Amygdala (tissue), 56 donors: ENCODE measurements at places on chromosomes 7 and 10.

DNA sequence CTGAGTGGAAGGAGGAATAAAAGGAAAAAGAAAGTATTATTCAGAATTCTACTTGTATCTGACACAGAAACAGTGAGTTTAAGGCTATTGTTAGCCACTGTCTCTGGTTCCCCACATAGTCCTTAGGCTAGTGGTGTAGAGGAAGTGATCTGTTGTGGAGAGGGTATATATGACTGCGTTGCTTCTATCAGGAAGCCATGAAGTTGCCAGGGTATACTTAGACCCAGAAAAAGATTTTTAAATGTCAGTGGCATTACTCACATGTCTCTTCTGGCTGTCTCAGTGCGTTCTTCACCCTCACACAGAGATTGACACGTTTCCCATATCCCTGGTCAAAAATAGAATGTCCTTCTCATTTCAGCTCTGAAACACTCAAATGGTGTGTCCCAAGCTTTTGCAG, 72.7 kb downstream of the SEM1 start:
- no peak for DNase-seq

- no peak for DNase-seq
Observed at GRCh38 chr10:96619120-96619519, 32.3 kb upstream of the TM9SF3 start.

DNA sequence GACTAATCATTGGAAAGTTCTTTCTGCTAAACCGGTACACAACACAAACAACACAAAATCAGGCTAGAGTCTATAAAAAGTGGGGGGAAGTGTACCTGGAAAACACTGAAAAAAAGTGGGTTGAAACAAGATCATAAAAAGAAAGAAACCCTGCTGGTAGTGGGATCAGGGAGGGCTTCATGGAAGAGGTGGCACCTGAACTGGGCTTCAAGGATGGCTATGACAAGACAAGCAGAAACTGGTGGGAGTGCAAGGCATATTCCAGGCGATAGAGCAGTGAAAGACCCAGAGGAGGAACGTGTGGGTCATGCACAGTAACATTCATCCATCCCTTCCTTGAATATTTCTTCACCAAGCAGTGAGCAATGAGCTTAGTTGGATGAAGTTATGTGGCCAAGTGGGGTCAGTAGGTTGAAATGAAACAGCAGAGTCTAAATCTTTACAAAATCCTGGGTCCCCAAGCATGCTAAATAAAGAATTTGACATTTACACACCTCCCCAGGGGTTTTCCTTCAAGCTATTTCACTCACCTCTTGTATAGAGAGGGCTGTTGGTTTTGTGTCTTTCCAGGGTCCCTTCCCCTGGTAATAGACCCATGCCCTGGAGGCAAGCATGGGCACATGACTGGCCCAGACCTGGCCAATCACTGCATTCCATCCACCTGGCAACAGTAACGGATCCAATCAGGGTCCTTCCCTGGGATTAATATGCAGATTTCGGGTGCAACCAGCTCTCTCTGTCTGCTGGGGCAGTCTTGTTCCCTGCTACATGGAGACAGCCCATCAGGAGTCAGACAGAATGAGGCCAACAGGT, 38.2 kb downstream of the SPOCK2 start:
- DNase-seq = no peak

- no peak for DNase-seq
Observed at GRCh38 chr7:128274884-128275603, 34.0 kb downstream of the LEP start.

GRCh38 chr7:116776610-116777289, 85.6 kb upstream of the CAPZA2 start:
- no peak for DNase-seq

- DNase-seq = no peak
Observed at GRCh38 chr10:9545073-9545472, 1472.6 kb upstream of the CELF2 start.

- DNase-seq = no peak
Observed at GRCh38 chr7:79664884-79665676, 211.6 kb upstream of the MAGI2 start.

- peak; percentile 4 for DNase-seq
Observed at GRCh38 chr7:103075337-103075918, 488 bp downstream of the ARMC10 start.

- DNase-seq = no peak
Observed at GRCh38 chr10:26770069-26770468, 72.6 kb downstream of the PDSS1 start.

GRCh38 chr7:70614237-70615045, 517.5 kb upstream of the GALNT17 start:
- DNase-seq = peak; percentile 50

DNA sequence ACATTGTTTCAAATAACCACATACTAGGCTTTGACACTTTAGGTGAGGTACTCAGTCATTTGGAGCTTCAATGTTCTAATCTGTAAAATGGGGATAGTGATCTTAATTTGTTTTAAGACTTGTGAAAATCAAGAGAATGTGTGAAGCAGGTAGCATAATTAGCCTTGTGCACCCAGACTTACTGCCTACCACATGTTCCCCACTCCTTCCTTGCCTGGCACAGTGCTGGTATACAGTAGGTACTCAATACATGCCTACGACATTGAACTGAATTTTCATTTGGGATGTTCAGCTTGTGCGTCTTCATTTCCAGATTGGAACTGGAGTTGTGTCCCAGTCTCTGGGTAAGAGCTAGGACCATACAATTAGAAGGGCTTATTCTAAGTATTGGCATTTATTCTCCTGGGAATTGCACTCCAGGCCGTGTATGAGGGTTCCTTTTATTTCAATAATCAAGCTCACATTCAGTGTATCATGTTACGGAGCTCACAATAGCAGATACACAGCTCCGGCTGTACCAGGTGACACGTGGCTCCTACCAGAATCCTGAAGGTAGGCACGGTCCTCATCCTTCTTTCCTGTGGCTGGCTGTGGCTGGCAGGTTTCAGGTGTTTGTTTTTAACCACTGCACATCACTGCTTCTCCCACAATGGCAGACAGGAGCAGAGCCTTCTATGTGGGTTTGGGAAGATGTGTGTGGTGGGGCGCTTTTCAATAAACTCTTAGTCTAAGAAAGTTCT, 109.4 kb upstream of the PDCD4 start:
- DNase-seq = no peak

DNA sequence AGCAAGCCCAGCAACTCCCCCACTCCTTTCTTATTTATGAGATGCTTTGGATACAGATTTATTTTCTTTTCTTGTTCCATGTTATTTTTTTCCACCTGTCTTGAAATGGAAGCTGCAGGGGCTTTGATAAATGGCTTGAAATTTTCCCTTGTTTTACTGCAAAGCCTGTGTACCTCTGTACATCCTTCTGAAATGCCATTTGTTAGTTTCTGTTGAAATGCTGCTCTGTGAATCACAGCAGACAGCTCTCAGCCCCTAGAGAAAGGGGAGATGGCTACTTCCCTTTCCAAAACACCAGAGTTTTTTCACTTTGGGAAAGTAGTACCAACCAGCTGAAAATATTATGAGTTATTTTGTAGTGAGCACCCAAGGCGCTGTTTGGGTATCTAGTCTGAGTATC, 304.2 kb downstream of the ELMO1 start:
- no peak for DNase-seq

DNA sequence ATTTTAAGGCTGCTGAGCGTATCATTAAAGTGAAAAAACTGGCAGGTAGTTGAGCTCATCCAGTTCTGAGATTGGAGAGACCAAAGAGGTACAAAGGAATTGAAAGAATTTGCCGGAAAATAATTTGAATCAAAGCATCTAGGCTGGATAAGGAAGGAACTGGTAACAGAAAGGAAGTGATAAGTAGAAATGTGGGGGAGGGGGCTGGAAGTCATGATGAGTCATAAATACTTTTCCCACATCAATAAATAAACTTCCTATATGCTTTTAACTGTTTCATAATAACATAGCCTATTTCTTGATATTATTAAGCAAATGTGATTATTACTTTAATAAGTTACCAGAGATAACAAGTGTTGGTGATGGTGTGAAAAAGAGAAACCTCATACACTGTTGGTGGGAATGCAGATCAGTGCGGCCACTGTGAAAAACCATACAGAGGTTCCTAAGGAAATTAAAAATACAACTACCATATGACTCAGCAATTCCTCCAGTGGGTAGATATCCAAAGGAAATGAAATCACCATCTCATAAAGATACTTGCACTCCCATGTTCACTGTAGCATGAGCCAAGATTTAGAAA, 27.0 kb downstream of the ZNF438 start:
- DNase-seq = no peak

DNA sequence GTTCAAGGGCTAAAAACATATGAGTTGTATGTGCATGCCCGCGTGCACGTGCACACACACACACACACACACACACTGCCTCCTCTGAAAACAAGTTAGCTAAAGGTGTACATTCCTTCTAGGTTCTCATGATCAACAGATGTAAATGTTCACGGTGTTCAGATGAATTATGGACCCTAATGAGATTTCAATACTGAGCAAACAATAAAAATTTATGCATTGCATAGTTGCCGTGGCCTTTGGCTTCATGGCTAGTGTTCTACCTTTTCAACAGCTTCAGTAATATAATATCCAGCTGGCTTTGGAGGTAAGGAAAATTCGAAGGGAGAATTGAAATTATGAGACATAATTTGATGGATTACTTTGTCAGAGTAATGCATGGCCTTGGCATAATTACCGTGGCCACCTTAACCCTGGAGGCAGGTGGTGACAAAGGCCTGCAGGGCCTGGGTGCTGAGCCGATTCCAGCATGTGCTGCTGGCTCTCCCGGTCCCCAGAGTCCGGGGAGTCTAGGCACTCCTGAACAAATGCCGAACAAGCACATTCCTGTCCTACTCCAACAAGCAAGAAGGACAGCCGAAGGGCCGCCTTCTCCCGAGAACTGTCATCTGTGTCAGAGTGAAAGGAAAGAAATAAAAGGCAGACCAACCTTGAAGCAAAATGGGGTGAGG, 166.6 kb upstream of the TCF7L2 start:
- DNase-seq = no peak

- DNase-seq = no peak
Observed at GRCh38 chr10:125871338-125871737, 9.8 kb downstream of the DHX32 start.

DNA sequence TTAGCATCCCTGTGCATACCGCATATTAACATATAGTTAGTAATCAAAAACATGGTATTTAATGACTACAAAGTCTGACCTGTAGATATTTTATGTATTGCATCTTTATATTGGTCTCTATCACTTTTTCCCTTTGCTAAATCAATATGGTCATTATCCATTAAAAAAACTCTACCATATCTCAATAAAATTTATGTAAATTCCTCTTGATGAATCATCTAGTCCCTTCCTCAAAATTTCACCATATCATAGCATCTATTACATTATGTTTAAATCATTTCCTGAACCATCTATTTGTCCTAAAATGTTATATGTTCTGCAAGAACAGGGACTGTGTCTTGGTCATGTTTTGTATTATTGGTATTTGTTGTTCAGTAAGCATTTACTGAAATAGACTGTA, 7.7 kb upstream of the ING3 start:
- DNase-seq = no peak

DNA sequence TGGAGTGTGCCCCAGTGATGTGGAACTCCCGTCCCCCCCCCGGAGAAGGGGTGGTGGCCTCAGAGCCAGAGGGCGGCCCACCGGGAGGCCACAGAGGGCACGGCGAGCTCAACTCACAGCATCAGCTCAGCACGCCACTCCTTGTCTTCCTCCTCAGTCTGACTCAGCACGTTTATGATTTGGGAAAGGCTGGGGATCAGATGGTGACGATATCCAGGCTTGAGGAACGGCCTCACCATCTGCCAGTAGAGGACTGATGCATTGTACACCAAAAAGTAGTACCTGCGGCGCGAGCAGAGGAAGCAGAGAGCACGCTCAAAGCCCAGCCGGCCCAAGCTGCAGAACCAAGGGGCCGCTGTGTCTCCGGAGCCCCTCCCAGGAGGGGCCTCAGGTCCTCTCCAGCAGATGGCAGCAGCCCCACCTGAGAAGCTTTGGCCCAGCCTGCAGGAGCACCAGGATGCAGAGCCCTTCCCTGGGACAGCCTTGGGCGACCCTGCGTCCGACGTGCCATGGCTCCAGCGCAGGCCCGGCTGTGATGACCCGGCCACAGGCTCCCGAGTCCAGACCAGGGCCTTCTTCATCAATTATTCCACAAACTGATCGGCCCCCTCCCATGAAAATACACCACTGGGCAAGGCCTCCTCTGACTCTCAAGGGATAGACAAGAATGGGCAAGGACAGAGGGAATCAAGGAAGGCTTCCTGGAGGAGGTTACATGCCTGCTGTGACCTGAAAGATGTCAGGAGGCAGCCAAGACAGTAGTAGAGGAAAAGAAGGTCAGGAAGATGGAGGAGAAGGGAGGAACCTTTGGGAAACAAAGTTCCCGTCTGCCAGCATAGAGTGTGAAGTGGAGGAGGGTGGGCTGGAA, 3.7 kb downstream of the CFAP46 start:
- DNase-seq = no peak

DNA sequence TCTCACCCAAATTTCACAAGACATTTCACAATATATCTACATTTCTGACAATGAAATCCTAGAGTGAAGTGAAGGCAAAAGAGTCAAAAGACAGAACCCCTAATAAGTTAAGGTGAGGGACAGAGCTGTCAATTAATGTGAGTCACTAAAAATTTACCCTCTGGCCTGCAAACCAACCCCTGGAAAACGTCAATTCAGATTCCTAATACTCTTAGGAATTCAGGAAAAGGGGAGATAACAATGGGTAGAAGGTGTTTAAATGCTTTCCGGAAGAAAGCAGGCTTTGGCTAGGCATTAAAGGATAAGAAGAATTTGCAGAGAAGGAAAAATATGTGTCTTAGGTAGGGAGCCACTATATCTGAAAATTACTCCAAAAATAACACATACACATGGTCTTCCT, 299.6 kb downstream of the INHBA start:
- DNase-seq = no peak

DNA sequence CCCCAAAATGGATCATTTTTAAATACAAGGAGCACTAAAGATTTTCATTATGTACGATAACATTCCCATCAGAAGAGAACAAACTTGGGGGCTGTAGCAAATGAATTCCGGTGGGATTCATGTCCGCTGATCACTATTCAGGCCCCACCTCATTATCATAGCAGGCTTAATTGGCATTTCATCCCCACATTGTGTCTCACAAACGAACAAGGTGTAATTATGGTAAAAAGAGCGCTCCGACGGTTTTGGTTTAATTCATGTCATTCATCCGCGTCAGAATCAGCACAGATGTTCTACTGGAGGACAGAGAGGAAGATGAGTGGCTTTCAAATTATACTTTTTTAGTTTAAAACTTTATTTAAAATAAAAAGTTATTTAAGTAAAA, 124.7 kb downstream of the MAD1L1 start:
- DNase-seq = no peak

- DNase-seq = no peak
Observed at GRCh38 chr10:113024930-113025329, 74.9 kb downstream of the TCF7L2 start.

DNA sequence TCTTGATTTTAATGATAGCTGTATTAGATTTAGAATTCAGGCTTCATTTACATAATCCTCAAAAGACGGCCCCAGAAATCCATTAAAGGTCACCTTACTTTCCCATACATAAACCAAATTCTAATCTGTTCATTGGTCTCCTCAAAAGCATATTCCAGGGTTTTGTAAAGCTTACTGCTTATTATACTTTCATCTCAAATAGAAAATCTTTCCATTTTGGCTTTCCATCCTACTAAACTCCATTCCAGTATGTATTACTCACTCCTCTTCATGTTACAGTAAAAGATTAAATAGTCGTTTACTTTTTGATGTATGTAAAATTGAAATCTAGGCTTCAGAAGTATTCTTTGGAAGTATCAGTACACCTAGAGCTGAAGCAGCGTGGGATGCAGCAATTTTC, 143.5 kb upstream of the LRRN3 start:
- DNase-seq = no peak
